ENCODE measurements at places on chromosomes 7 and 10.
A peak's percentile ranks its signal among the peaks of the same experiment; 100 is the strongest.

GRCh38 chr10:70779511-70780369 is 5.4 kb downstream of the TBATA start:
- no peak for DNase-seq

DNA sequence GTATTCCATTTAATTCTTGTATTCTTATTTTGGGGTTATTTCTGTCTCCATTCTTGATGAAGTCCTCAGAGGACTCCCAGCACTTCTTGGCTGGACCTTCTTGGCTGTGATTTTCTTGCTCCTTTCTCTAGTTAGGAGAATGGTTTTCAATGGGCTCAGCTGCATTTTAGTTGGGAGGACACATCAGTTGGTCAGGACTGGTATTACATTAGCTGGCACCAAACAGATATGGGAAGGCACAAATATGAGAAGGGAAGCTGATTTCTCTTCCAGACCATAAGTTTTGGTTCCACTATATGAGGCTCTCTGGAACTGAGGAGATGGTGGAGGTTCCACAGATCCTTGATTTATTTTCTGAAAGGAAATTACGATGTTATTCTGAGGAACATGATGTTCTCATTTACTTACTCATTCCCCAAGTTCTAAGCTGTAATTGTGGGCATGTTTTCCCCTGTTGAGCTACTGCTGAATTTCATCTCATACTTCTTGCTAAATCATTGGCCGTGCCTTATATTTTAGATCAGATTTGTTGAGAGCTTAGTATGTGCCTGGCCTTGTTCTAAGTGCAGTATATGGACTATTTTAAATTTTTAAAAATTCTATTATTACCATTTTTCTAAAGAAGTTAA is 261.0 kb downstream of the THSD7A start:
- DNase-seq, result no peak

GRCh38 chr10:114706458-114707055 is 48.5 kb upstream of the ABLIM1 start:
- DNase-seq, result no peak

DNA sequence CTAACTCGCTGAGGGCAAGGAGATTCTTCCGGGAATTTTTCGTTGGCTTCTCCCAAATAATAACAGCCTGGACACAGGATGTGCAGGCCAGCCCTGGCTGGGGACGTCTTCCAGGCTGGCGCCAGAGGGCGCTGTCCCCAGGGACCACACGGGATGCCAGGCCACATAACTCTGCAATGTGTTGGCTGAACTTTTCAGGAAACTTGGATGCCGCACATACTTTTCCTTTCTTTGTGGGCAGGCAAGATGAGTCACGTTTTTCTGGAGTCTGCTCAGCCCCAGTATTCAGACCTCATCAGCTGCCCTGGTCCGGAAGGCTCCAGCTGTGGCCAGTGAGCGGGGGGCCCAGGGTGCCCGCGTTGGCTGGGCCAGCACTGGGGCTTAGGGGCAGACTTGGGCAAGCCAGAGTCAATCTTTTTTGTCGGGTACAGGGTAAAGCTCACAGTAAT is 122.7 kb downstream of the PRKAG2 start:
- DNase-seq, result no peak

- no peak for DNase-seq
These were observed 59.1 kb upstream of the INPP5A start for GRCh38 chr10:132478341-132479023.

- no peak for DNase-seq
These were observed 141.7 kb upstream of the SEMA3A start for GRCh38 chr7:84336303-84336702.

DNA sequence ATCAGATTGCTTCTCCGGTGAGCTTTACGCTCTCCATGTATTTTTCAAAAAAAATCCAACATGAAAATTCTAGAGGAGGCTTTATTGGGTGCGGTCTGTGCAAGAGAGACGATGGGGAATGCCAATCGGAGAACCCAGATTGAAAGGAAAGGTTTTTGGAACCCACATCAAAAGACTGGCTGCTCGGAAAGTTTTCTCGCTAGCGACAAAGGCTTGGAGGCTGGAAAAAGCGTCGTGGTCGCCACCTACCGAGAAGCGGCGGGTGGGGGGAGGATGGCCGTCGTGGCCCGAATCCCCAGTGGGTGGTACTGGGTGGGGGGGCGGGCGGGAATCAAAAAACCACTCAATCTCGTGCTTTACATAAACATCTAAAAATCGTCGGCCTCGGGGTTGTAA is 1.1 kb upstream of the GTF2I start:
- DNase-seq, result peak; percentile 26

GRCh38 chr7:31146030-31146429 is 93.9 kb downstream of the ADCYAP1R1 start:
- DNase-seq, result no peak

DNA sequence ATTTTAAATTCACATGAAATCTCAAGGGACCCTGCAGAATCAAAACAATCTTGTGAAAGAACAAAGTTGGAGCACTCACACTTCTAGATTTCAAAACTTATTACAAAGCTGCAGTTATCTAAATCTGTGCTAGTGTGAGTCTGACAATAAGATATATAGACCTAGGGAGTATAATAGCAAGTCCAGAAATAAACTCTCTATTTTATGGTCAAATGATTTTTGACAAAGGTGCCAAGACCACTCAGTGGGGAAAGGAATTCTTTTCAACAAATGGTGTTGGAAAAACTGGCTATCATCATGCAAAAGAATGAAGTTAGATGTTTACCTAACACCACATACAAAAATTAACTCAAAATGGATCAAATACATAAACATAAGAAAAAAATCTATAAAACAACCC is 68.2 kb downstream of the TFEC start:
- no peak for DNase-seq

GRCh38 chr10:23094786-23095403 is 484 bp upstream of the MSRB2 start:
- DNase-seq, result no peak

DNA sequence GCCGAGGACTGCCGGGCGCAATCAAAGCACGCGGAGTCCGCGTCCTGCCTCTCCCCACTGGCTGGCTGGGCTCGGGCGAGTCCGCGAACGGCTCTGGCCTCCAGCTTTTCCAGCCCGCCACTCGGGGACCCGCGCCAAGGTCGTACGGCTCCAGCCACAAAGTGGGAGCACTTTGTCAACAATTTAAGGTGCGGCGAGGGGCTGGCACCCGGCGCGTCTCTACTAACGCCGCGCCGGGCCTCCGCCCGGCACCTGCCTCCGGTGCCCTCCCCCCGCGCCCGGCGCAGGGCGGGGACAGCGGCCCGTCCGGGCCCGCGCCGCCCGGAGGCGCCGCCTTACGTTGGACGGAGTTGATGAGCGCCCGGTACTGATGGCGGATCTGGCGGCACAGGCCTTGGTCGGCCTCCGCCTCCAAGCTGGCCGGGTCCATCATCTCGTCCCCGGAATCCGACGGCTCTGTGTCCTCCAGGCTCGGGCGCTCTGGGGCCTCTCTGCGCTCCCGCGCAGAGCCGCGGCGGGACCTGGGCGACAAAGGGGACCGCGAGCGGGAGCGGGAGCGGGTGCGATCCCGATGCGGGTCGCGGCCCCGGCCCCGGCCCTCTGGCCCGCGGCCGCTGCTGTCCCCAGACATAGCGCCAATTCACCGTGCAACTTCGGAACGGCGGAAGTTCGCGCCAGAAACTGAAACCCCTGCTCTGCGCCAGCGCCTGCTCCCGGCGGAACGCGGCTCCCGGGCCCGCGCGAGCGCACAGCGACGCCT is at the start of gene NSMCE4A:
TSS of gene NSMCE4A (minus strand) at position 683 of the 760 bp plus-strand sequence. CDS start at position 631, 52 bp downstream.
- peak; percentile 63 for DNase-seq

- no peak for DNase-seq
These were observed 164.7 kb upstream of the PLXDC2 start for GRCh38 chr10:19651549-19651948.

DNA sequence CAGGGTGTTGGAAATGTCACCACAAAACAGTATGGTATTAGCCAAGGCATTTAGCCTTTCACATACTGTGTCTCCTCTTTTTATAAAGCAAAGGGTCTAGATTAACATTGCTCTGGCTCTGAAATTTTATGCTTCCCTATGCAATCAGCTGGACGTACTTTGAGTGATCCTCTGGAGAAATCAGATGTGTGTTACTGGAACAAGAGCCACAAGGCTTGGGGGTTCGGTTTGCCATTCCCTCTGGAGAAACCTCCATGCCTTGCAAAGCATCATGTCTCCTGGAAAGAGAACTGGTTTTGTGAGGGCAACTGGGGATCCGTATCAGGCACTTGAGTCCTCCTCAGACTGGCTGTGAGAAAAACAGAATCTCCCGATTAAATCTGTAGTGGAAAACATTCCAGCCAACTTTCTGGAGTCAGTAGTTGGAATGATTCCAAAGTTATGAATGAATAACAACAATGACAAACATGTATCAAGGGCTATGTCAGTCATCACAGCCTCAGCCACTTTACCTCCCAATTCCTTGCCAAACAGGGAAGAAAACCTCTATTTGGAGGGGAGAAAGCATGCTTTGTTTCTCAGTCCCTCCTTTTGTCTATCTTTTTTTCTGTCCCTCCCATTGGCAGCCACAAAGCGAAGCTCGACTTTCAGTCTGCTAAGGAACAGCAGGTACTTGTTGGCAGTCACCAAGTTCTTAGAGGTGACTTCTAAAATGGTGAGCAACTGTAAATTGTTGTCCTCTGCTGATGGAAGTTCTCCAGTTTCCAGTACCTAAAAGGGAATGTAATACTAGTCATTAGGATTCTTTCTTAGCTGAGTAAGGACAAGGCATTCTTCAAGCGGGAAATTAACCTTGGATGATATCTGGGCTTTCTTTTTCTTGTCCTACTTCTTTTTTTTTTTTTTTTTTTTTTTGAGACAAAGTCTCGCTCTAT is 864.8 kb upstream of the AUTS2 start:
- DNase-seq, result no peak

- no peak for DNase-seq
These were observed 42.5 kb downstream of the SYPL1 start for GRCh38 chr7:106069471-106070200.

- no peak for DNase-seq
These were observed 5.2 kb downstream of the STEAP2 start for GRCh38 chr7:90216771-90217170.

DNA sequence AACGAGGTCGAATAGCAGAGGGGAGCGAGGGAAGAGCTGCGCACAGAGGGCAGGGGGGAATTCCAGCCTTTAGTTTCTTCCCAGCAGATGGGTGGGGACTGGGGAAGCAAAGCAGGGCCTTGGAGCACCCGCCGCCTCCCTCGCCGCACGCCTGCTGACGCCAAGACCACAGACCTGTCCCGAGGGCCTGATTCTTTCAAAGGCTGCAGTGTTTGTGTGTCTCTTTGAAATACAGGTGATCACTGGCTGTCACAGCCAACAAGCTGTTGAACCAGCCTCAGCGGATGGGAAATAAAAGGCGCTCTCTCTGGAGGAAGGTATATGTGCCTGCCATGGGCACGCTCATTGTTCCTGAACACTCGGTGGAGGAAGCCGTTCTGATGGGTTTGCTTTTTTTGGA is 119.3 kb downstream of the FAM53B start:
- no peak for DNase-seq

DNA sequence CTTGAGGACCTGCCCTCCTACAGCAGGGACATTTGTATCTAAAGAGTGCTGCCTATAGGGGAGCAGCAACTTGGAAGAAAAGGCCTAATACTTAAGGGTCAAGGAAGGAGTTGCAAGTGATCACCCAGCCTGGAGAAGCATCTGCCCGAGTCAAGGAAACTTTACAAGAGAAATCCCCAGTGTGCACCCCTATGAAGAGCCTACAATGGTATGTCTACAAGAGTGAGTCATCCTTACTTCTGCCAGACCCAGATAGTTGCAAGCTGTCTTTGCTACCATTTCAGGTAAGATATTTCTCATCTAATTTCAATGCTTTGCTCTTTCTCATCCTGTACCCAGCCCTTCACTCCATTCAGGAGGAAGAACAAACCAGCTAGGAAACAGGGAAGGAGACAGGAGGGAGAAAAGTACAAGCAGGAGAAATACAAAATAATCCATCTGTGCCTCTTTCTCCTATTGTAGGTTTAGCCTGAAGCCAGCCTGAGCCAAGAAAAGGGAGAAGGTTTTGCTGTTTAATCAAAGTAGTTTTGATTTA is 34.4 kb upstream of the AGR3 start:
- no peak for DNase-seq

- no peak for DNase-seq
These were observed 60.6 kb upstream of the KDM7A start for GRCh38 chr7:140237390-140237789.

GRCh38 chr10:29998142-29998808 is 61.1 kb downstream of the JCAD start:
- DNase-seq, result peak; percentile 49

DNA sequence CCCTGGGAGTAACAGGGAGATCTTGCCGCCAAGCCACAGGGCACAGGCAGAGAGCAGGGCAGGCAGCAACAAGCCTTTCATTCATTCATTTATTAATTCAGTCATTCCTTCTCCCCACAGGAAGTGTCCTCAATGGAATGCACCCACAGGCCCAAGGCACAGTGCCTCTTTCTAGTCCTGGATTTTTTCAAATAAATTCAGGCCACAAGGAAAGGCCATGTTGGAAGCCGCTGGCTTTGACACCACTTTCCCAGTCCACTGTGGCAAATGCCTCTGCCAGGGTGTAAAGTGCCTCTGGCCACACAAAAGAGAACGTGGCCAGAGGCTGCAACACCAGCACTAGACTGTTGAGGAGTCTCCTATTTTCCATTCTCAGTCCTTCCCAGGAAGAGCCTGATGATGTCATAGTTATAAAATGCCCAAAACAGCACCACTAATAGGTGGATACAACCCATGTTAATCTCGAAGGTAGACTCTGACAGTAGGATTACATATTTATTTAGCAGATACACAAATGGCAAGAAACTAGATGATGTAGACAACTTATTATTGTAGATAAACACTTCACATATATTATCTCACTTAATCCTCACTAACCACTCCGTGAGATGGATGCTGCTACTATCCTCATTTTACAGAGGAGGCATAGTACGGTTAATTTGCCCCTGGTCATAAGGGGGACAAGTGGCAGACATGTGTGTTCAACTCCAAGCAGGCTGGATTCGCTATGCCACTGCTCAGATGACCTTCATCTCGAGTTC is 5.5 kb downstream of the JAZF1 start:
- DNase-seq, result no peak

DNA sequence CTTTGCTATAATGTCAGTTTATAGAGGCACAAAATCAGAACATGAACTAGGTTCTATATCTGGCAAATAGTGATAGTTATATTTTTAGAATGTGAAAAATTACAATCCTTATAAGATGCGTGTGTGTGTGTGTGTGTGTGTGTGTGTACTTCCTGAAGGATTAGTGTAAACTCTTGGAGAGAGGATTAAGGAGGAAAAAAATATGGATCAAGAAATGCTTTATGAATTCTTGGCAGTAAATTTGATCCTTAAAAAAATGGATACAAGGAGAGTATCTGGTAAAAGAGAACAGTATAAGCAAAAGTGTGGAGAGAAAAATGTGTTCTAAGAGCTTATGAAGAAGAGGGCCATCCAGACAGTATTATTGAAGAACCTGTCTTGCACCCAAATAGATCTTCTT is 484.3 kb downstream of the ADRA2A start:
- DNase-seq, result no peak

DNA sequence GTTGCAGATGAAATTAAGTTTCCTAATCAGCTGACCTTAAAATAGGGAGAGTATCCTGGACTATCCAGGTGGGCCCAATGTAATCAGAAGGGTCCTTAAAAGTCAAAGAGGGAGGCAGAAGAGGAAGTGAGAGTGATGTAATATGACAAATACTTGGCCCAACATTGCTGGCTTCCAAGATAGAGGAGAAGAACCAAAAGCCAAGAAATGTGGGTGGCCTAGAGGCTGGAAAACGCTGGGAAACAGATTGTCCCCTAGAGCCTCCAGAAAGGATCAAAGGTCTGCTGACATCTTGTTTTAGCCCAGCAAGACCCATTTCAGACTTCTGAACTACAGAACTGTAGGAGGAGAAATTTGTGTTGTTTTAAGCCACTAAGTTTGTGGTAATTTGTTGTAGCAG is 79.7 kb upstream of the NOBOX start:
- DNase-seq, result no peak

Data from T-helper 17 cell (primary cell).